SJSA1 (cell line): ENCODE measurements at places on chromosomes 4 and X.

DNA sequence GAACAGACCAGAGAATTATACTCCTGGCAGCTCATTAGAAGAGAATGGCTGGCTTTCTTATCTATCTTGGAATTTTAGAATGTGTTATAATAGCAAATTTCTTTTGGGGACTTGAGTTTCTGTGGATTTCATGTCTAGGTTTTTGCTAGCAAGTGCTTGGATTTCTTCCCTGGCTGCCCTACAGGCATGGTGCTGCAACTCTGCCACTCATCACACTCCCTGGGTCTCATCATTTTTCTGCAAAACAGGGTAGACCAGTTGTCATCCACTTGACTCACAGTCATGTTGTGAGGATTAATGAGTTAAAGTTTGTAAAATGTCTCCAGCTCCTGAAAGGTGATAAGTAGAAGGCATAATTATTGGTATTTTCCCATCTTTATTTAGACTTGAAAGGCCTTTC lies 60.7 kb upstream of the LCORL start:
- DNase-seq, result no peak

GRCh38 chr4:52873191-52873590 lies 11.1 kb downstream of the RASL11B start:
- DNase-seq, result no peak

GRCh38 chrX:151416579-151416978 lies 19.6 kb downstream of the VMA21 start:
- no peak for DNase-seq

DNA sequence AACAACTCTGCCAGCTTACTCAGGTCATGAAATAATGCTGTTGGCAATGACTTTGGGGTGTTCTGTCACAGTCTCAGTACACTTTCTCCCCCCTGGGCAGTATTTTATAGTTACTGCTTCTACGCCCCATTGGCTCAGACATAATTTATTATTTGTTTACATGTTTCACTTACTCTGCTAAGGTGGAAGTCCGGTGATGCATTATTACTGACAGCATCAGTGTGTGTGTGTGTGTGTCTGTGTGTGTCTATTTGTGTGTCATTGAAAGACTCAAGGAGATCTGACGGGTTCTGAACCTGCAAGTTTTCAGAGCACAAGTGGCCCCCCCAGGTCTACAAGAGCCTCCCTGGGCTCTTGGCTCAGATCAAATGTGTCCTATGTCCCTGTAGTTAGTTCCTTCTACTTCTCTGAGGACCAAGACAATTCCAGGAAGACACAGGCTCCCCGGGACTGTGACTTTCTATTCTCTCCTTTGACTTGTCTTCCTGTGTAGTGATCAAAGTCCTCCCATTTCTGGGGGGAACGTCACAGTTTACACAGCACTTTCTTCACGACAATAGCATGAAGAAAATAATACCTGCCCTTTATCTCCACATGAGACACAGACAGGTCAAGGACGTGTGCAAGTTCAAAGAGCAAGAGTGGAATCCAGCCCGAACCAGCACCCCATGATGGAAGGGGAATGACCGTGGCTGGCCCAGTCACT lies 283.7 kb upstream of the GATB start:
- no peak for DNase-seq

DNA sequence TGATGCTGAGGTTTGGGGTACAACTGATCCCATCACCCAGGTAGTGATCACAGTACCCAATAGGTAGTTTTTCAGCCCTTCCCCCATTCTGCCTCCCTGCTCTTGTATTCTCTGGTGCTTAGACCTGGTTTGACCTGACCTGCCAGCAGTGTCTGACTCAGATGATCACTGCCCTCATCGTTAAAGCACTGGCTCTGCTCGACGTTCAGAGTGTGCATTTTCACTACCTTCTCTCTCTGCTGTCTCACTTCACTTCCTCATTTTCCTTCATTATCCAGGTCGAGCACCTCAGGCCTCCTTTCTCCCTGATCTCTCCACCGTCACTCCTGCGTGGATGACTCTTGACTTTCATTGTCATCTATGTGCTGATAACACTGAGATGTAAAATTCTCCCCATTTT lies 83.6 kb downstream of the PARM1 start:
- no peak for DNase-seq

DNA sequence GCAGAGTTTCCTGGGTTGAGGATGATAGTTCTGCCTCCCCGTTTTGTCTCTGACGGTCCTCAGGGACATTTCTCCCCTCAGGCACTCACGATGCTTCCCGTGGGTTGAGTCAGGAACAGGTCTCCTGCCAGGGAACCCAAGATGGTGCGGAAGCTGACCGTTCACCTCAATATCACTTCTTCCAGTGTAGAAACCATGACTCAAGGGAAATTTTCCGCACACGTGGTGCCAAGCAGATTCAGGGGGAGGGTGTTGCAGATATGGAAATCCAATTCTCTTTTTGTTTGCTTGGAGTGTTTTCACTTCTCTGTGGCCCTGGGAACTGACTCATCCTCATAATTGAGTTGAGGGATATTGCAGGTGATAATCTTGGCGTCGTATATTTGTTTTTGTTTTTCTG lies 46.7 kb downstream of the CXorf49B start:
- DNase-seq, result no peak

DNA sequence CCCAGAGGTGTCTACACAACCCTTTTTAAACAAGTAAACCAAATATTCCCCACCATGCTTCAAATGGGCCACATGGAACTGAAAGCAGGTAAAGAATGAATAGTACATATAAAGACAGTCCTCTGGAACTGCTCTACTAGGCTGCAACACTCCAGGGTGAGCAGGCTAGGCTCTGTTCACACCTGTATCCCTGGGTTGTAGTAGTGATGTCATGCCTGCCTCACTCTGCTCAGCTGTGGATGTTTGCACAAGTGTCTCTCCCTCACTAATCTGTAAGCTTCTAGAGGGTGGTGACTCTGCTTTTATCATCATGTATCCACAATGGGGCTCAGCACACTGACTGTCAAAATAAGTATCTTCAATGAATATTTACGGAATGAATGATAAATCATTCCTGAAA lies 20.4 kb downstream of the LEF1 start:
- no peak for DNase-seq

GRCh38 chr4:15746110-15746509 lies 32.0 kb upstream of the CD38 start:
- no peak for DNase-seq

DNA sequence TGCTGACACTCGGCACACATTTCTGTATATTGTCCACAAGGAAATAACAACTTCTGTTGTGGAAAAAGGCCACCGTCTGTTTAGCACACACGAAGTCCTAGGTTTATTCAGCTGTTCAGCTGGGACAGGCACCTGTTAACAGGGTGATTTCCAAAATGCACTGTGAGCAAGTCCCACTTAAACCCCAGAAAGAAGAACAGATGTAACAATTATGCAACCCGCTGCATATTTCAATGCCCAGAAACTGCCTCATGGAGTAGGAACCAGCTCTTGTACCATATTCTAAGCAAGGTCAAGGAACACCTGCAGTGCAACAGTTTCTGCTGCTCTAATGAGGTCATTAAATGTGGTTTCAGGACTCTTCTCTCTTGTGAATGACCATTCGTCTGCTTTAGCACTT lies 77.1 kb downstream of the GEMIN8 start:
- DNase-seq, result no peak

- DNase-seq, result no peak
Measured at GRCh38 chrX:41796046-41796445, 72.1 kb downstream of the GPR82 start.

GRCh38 chrX:72042852-72043248 lies 88.9 kb downstream of the RTL5 start:
- no peak for DNase-seq

DNA sequence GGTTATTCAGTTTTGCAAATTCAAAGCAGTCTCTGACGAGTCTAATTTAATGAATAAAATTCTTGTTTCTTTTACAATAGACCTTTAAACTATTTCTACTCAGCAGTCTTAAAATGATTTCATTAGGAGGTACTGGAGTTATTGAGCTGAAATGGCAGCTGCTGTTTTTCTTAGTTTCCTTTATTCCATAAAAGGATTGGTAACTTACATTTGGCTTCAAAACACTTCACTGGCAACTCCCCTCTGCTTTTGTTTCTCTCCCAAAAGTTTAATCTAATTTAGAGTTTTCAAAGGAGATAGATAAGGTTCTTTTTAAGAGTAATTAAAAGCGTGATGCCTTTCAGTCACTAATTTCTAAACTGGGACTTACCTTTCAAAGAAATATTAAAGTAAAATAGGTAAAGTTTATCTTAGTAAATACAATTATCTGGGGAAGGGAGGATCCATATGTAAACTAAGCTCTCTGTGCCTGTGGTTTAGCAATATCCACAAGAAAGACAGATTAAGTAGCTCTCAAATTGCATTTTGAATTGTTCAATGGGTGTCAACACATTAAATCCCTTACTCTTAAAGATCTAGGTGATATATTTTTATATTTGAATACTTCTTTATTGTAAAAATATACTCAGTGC lies 17.1 kb upstream of the PCDH10 start:
- no peak for DNase-seq

- DNase-seq, result no peak
Measured at GRCh38 chr4:73098016-73098415, 28.5 kb upstream of the COX18 start.

GRCh38 chr4:144350706-144351105 lies 210.2 kb upstream of the GYPA start:
- no peak for DNase-seq

DNA sequence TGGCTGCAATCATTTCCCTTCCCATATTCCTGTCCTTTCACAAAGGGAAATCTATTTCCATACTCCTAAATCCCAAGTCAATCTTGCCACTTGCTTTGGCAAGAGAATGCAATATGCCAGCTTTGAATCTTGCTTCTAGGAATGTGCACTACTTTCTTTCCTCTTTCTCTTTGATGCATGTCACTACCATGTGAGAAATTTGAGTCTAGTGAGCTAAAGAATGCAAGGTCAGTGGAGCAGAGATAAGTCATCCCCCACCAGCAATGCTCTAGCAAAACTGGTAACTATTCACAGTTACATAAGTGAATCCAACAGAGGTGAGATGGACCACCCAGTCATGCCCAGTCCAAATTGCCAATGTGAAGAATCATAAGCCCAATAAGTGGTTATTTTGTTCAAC lies 910.4 kb downstream of the RAB28 start:
- no peak for DNase-seq

- DNase-seq, result no peak
Measured at GRCh38 chrX:44274096-44274495, 69.4 kb downstream of the EFHC2 start.

DNA sequence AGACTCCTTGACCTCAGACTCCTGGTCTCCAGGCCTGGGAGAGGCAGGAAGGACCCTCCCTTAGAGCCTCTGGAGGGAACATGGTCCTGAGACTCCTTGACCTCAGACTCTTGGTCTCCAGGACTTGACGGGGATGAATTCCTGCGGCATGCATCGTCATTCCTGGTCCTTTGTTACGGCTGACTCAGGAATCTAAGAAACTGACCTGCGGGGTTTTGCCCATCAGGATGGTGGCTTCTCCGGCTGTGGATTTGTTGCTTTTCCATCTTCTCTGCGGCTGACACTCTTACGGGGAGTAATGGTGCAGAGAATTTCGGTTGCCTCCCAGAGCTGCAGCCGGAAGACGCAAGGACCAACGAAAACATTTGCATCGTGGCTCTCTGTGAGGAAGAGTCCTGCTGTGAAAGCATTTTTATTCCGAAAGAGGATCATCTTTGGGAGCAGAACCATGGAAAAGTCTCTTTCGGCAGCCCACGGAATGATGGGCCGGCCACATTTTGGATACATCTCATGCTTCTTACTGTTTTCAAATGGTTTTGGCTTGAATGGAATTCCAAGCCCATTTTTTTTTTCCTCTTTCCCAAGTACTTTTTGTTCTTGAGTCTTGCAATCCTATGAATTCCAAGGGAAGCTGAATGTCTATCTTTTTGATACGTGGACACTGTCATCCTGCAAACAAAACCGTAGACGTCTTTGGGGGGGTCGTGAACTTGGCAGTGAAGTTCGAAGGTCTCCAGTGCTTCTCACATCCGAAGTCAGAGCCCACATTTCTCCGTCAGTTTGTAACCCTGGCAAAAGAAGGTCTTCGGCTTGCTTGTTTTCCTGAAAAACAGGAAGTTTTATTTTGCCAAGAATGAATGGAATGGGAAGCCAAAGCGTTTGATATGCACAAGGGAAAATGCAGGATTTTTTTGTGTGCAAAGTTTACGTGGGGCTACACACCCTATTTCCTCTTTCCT lies 36.5 kb downstream of the SHOX start:
- no peak for DNase-seq

DNA sequence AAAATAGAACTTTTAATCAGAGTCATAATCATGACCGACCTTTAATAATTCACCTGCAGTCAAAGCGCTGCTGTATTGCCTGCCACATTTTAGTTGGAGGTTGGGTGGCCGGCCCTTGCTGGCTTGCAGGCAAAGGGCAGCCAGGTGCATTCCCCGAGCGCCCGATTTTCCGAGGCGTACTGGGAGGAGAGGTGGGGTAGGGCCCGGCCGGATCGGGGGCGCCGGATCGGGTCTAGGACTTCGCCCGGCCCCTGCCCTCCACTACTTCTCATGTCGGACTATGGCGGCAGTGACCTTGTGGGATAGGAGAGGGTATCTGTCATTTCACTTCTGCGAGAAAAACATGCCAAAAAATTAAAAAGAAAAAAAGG lies 2.5 kb upstream of the RS1 start:
- DNase-seq, result no peak

- DNase-seq, result no peak
Measured at GRCh38 chr4:168711197-168712140, 214.6 kb downstream of the PALLD start.

- DNase-seq, result no peak
Measured at GRCh38 chr4:118813561-118813960, 22.4 kb downstream of the SEC24D start.

GRCh38 chrX:4935401-4935800 lies 1222.0 kb upstream of the PRKX start:
- DNase-seq, result no peak

DNA sequence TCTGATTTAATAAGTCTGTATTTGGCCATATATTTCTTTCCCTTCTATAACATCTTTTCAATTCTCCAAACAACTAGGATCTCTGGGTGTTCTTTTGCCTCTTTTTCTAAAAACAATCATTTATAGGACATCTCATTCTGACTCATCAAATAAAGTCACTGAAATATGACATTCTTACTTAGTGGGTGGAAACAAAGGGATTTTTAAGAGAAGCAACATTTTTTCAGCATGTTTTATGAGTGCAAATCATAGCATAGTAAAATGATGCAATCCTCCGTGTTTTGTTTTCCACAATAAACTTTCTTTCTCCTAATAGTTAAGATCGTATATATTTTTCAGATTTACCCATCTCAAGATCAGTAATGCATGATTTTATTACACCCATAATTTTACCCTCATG lies 179.8 kb downstream of the SPCS3 start:
- DNase-seq, result no peak

GRCh38 chr4:20773144-20773997 lies 73.1 kb downstream of the PACRGL start:
- peak; percentile 25 for DNase-seq

DNA sequence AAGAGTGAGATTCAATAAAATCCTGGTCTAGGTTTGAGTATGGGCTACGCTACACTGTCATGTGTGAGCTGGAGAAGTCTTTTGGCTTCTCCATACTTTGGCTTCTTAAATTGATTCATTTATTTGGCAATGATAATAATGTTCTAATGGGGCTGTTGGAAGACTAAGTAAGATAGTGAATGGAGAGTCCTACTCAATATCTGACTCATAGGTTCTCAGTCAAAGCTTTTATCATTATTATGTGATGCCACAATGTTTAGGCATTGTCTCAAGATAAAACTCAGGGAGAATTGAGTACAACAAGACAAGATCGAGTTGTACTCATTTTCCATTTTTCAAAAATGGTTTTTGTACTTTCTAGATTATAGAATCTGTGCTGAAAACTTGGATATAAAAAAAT lies 92.5 kb upstream of the VEGFC start:
- DNase-seq, result no peak

GRCh38 chr4:154497889-154498288 lies 6.3 kb upstream of the DCHS2 start:
- DNase-seq, result no peak
